Psoas muscle (tissue), 8 donors: ENCODE measurements at places on chromosomes 5 and 9. TPM values are rescaled to one million over a fixed set of nuclear protein-coding genes. Genes with fewer than 3 reads are reported as not detected.

EIF4E1B gene
- total RNA-seq = not detected

CPLANE1 gene
- total RNA-seq = 6.0 TPM

IGFBPL1 gene
- 0.51 TPM for total RNA-seq

CCDC112 gene
- total RNA-seq = 2.1 TPM

PCDHB4 gene
- 2.0 TPM for total RNA-seq
